T-helper 2 cell (primary cell): ENCODE measurements at places on chromosomes 11 and 22.

DNA sequence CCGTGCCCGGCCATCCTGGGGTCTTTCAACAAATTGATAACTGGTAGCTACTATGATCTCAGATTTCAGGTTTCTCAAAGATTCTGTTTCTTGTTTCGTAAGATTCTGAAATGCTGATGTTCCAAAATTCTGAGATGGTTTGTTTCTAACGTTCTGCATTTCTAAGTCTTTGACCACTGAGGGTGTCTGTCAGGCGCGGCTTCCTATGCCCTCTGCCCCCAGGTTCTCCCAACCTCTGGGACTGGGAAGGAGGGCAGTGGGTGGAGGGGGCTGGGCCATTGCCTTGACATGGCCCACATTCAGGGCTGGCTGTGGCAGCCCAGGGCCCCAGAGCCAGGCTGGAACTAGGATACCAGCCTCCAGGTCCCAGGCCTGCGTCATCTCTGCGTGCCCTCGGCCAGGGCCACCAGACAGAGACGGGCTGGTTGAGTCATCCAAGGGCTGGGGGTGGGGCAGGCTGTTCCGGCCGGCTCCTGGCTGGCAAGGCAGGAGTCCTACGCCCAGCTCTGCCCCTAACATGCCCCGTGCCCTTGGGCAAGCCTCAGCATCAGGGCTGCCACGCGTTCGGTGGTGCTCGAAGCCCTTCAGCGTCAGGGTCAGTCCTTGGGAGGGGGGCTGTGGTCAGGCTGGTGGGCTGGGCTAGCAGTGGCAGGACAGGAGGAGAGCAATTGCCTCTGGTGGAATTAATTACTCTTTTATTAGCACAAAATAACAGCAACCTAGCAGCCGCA lies 5.2 kb downstream of the TMEM134 start:
- DNase-seq, result no peak

DNA sequence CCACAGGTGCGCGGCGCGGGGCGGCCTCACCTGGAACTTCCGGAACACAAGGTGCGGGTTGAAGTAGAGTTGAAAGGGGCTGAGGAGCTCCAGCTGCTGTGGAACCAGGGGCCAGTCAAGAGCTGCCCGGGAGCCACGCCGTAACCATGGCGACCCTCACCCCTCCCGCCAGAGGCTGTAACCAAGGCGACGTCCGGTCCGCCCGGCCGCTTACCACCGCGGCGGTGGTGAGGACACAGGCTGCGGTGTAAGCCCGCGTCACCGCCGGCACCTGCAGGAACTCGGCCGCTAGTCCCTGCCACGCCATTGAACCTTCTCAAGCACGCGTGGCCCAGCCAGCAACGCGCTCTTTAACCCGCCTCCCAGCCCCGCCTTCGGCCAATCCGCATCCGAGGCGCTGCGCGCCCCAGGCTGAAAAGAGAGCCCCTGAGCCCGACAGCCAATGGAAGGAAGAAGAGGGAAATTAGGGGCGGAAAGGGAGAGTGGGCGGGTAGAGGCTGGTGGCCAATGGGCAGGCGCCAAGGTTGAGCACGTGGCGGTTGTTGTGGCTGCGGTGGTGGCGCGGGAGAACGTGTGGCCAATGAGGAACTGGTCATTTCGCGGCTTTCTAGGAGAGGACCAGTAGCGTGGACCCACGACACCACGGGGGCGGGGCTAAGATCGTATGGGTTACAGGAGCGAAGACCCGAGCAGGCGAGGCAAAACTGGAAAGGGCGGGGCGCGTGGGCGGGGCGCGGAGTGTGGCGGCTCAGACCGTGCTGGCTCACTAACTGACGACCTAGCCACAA lies at the start of gene DERL3:
Gene DERL3, minus strand, starts transcription at position 326 of the 788 bp plus-strand sequence. Its CDS starts 19 bp downstream, at position 307.
- DNase-seq, result peak; percentile 100

DNA sequence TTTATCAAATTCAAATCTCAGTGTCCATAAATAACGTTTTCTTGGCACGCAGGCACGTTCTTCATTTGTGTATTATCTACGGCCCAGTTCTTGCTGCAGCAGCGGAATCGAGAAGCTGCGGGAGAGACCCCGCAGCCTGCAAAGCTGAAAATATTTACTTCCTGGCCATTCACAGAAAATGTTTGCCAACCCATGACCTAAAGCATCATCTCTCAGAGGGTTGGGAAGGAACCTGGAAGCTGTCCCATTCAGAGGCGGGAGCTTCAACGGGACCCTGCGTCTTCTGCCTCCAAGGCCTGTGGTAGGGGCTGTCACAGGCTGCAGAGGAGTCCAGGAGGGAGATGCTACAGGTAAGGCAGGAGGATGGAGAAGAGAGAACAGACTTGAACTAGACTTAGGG lies 319.2 kb downstream of the MN1 start:
- DNase-seq, result no peak

GRCh38 chr22:18060646-18061620 lies 16.9 kb upstream of the PEX26 start:
- no peak for DNase-seq

- no peak for DNase-seq
Observed at GRCh38 chr11:72066855-72067254, 13.5 kb downstream of the NUMA1 start.

GRCh38 chr11:1563149-1563638 lies 8.9 kb downstream of the DUSP8 start:
- no peak for DNase-seq
